ENCODE measurements at places on chromosomes 6 and 20.

DNA sequence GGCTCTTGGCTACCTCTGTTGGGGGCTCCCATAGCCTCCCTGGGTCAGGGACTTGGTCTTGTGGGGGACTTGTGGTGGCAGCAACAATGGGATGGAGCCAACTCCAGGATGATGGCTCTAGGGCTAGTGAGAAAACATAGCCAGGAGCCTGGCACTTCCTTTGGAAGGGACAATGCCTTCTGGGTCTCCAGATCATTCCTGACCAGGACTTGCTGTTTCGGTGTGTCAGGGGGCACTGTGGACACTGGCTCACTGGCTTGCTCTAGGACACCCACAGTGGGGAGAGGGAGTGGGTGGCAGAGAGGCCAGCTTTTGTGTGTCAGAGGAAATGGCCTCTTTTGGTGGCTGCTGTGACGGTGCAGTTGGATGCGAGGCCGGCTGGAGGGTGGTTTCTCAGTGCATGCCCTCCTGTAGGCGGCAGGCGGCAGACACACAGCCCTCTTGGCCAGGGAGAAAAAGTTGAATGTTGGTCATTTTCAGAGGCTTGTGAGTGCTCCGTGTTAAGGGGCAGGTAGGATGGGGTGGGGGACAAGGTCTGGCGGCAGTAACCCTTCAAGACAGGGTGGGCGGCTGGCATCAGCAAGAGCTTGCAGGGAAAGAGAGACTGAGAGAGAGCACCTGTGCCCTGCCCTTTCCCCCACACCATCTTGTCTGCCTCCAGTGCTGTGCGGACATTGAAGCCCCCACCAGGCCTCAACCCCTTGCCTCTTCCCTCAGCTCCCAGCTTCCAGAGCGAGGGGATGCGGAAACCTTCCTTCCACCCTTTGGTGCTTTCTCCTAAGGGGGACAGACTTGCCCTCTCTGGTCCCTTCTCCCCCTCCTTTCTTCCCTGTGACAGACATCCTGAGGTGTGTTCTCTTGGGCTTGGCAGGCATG is 9.2 kb downstream of the VEGFA start:
- no peak for DNase-seq

- DNase-seq: no peak
Observed at GRCh38 chr20:52748285-52748932, 223.7 kb upstream of the TSHZ2 start.

GRCh38 chr20:18055261-18055660 is 2.5 kb downstream of the OVOL2 start:
- DNase-seq: no peak

DNA sequence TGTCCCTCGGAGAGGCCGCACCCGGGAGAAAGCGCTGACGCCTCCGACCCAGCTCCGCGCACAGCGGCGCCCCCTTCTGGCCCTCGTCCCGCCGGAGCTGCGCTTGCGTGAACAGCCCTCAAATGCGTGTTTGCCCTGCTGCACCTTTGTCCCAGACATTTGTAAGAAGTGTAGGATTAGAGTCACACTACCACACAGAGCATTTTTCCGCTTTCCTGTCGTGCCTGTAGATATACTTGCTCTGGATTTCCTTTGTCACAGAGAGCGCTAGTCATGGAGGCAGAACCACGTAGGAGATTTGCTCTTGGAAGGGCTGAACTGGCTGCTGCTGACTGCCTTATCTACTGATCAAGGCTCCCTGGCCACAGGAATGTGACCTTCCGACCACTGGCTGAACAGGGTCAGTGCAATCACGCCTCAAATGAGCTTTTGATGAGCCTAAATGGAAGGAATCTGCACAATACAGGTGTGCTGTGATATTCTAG is 62.3 kb downstream of the PAX1 start:
- DNase-seq: no peak

DNA sequence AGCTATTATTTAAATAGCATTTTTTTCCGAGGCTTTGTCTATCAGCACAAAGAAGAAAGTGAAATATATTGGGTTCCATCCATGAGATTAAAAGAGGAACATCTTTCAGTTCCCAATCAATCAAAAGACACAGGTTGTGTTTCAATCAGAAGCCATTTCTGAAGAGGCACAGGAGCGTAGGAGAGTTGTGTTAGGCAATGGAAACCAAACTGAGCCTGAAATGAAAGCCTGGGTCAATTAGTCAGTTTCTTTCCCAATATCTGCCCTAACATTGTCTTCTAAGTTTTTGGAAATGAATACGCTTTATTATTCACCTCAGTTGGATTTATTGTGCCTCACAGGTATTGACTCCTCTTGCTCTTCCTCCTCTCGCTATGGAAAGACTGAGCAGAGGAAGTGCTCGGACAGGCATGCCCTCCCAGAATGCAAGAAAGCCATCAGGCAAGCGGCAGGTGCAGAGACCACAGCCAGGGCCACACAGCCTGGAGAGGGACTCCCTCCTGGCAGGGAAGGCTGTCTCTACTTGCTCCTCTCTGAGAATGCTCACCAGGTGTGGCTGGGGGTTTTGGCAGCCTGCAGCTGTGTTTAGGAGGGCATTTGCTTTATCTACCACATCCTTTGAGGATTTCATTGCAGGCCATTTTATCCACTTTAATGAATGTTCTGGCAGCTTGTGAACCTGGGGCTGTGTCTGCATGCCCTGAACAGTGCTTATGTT is 100.8 kb upstream of the NEDD9 start:
- no peak for DNase-seq

DNA sequence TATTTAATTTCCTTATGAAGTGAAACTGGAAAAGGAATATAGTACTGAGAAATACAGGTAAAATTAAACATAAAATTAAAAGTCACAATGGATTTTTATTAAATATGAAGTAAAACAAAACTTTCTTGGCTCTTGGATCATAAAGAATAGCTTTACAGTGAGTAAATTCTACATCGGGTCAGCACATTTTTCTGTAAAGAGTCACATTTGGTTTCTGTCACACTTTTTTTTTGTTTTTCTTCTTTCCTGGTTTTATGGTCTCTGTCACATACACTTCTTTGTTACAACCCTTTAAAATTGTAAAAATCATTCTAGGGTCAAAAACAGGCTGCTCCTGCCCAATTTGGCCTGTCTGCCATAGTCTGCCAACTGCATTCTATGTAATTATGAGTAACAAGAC is 254.4 kb upstream of the POU3F2 start:
- no peak for DNase-seq

DNA sequence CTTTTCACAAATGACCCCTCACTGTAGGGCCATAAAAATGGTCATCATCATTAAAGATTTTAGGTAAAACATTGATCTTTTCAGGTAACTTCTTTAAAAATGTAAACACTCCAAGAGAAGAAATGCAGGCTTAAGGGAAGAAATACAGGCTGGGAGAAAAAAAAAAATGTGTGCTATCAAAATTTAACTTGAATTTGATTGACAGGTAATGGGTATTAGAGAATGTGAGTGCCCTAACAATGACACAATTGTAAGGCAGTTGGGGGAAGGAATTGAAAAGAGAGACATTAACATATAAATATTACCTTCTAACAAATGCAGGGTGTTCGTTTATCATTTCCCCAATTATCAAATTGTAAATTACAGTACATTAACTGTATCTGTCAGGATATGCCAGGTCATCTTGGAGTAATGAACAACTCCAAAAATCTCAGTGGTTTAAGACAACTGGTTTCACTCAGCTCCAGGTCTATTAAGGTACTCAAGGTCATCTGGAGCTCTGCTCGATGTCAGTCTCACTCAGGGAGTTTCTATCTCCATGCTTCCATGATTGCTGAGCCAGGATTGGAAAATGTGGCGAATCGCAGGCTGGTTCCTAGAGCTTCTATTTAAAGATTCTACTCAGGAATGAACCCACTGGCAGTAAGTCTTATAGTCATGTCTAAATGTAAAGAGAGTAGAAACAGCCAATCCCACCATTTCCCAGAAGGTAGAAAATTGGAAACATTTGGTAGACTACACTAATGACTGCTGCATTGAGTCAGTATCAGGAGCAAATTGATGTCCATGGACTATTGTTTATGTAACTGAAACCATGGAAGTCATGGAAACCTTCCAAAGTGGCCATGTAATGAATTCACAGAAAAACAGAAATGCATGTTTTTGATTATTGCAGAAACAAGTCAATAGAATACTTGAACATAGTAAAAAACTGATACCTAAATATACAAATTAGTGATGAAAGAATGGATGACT is 55.6 kb downstream of the FRK start:
- DNase-seq: no peak
